ENCODE measurements at places on chromosomes 2 and 18. TPM values are rescaled to one million over a fixed set of nuclear protein-coding genes. Genes with fewer than 3 reads are reported as not detected.

DNA sequence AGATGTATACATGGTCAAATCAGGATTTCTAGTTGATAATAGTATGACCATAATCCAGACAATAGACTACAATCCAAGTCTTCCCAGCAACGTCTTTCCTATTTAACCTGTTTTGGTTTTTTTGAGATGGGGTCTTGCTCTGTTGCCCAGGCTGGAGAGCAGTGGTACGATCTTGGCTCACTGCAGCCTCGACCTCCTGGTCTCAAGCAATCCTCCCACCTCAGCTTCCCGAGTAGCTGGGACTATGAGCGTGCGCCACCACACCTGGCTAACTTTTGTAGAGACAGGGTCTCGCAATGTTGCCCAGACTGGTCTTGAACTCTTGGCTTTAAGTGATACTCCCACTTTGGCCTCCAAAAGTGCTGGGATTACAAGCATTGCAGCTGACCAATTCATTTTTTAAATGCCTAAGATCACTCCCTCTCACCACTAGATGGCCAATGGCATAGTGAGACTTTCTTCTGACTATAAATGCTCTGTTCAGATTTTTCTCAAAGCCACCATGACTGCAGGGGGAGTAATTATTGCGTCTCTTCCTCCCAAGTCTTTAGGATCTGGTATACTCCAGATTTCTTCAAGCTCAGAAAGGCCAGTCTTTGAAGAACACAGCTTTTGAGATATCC is 47.6 kb downstream of the HNRNPLL start:
- H3K4me3 ChIP-seq, result no peak overlapping the region
- DNase-seq, result no peak
- no peaks in the 10 kb centered on the region for H3K36me3 ChIP-seq

DNA sequence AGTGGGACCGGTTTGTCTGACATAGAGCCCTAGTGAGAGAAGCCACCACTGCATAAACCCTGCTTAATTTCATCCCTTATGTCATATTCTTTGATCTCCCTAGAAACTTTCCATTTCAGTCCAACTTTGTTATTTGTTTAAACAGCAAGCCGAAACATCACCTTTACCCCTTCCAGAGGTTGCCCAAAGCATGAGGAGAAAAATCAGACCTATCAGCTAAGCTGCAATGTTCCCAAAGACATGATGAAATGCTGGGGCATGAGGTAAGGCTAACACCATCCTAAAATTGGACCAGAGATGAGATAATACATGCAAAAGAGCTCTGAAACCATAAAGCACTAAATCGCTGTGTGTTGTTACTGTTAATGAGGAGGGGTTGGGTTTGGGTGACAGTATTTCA is 447.9 kb upstream of the ACVR2A start:
- H3K4me1 ChIP-seq, result no peaks in the 10 kb centered on the region
- no peak for DNase-seq
- no peak overlapping the region for H3K27ac ChIP-seq
- H3K36me3 ChIP-seq, result no peaks in the 10 kb centered on the region

GRCh38 chr18:45751766-45752165 is 27.8 kb downstream of the SLC14A1 start:
- no peak for DNase-seq
- H3K4me3 ChIP-seq, result no peak overlapping the region
- no peaks in the 10 kb centered on the region for H3K27me3 ChIP-seq
- H3K27ac ChIP-seq, result no peak overlapping the region
- H3K4me1 ChIP-seq, result no peaks in the 10 kb centered on the region

GRCh38 chr2:199430214-199430613 is 27.5 kb downstream of the SATB2 start:
- no peak for DNase-seq
- no peak overlapping the region for H3K27ac ChIP-seq
- H3K27me3 ChIP-seq, result no peaks in the 10 kb centered on the region
- no peaks in the 10 kb centered on the region for H3K4me1 ChIP-seq
- no peak overlapping the region for H3K4me3 ChIP-seq

DNA sequence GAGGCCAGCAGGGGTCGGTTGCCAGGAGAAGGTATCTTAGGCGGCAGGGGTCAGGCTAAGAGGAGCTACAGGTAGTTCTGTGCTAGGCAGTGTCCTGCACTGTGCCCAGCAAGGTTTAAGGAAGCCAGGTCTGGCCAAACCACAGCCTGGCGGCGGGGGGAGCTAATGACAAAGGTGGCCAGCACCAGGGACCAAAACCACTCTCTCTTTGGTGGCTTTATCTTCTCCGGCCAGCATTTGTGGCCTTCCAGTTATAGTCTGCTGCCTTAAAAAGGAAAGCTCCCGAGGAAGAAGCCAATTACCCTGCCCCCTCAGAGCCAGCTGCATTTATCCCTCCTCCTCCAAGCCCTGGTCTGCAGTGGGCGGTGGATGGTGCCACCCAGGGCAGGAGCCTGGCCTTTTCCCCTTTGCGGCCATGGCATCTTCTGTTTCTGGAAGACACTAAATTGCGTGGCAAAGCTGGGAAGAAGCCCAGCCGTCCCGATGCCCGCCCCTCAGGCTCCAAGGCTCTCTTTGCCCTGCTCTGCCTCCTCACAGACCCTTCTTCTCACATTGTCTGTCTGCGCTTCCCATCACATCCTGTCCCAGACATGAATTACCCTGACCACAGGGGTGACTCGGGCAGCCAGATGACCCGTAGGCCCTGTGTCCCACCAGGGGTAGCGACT is 94.6 kb downstream of the EN1 start:
- H3K4me3 ChIP-seq, result no peak overlapping the region
- H3K36me3 ChIP-seq, result no peaks in the 10 kb centered on the region
- H3K27me3 ChIP-seq, result no peaks in the 10 kb centered on the region
- H3K27ac ChIP-seq, result no peak overlapping the region
- DNase-seq, result peak; percentile 33

GRCh38 chr2:28217042-28217740 is 175.5 kb upstream of the FOSL2 start:
- no peaks in the 10 kb centered on the region for H3K27me3 ChIP-seq
- no peak for DNase-seq
- H3K27ac ChIP-seq, result no peak overlapping the region
- H3K36me3 ChIP-seq, result no peaks in the 10 kb centered on the region
- no peaks in the 10 kb centered on the region for H3K4me1 ChIP-seq
- H3K4me3 ChIP-seq, result no peak overlapping the region

GRCh38 chr2:229087843-229088516 is 183.1 kb downstream of the PID1 start:
- no peak overlapping the region for H3K27ac ChIP-seq
- H3K4me3 ChIP-seq, result no peak overlapping the region
- peaks cover 15% of the 10 kb centered on the region for H3K4me1 ChIP-seq
- H3K27me3 ChIP-seq, result no peaks in the 10 kb centered on the region

DNA sequence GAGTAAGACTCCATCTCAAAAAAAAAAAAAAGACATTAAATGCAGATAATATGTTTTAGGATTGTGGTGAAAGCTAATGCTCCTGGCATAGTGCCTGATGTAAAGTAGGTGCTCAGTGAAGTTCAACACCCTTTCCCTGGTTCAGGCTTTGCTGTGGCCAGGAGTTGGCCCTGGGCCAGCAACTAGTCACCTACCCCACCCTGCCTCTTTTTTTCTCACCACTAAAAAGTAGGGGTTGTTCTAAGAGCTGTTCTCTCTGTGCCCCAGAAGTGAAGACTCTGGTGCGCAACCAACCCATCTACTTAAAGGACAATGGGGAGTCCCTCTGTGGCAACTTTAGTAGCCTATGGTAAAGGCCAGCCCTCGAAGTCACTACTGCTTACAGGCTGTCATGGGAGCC is 75.9 kb downstream of the DNMT3A start:
- H3K27ac ChIP-seq, result no peak overlapping the region
- DNase-seq, result peak; percentile 28
- peaks cover 3% of the 10 kb centered on the region for H3K36me3 ChIP-seq

GRCh38 chr2:28604284-28604843 is 108.5 kb downstream of the PLB1 start:
- H3K27ac ChIP-seq, result peak overlapping the region; percentile 84
- H3K4me3 ChIP-seq, result no peak overlapping the region
- DNase-seq, result no peak
- H3K36me3 ChIP-seq, result no peaks in the 10 kb centered on the region
- H3K27me3 ChIP-seq, result no peaks in the 10 kb centered on the region

GRCh38 chr2:150812664-150813367 is 325.3 kb upstream of the RND3 start:
- H3K36me3 ChIP-seq, result no peaks in the 10 kb centered on the region
- no peaks in the 10 kb centered on the region for H3K4me1 ChIP-seq
- H3K4me3 ChIP-seq, result no peak overlapping the region
- no peak for DNase-seq
- no peaks in the 10 kb centered on the region for H3K27me3 ChIP-seq

DNA sequence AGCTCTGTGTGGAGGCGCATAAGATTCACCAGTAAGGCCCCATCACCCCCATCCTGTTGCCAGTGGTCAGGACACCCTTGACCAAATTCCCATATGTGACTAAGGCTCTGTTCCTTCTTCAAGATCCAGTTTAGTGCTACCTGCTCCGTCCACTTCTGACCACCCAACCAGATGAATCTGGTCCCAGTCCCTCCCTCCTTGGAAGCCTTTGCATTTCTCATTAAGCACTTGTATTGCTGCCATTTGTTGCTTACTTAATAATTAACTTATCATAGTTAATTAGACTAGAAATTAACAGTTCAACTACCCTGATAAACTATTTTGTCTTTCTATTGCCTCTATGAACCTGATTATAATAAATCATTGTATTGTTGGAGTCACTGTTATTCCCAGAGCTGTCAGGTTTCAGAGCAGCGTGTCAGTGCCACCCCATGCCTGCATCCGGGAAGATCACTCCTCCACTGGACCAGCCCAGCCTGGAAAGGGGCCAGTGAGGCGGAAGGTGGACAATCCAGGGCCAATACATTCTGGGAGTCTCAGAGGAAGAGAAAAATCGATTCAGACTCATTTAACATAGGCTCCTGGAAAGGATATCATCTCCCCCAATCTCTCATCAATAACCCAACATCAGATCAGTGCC is 9.5 kb upstream of the NAT8 start:
- H3K4me1 ChIP-seq, result no peaks in the 10 kb centered on the region
- H3K36me3 ChIP-seq, result no peaks in the 10 kb centered on the region
- H3K27ac ChIP-seq, result no peak overlapping the region
- no peaks in the 10 kb centered on the region for H3K27me3 ChIP-seq

DNA sequence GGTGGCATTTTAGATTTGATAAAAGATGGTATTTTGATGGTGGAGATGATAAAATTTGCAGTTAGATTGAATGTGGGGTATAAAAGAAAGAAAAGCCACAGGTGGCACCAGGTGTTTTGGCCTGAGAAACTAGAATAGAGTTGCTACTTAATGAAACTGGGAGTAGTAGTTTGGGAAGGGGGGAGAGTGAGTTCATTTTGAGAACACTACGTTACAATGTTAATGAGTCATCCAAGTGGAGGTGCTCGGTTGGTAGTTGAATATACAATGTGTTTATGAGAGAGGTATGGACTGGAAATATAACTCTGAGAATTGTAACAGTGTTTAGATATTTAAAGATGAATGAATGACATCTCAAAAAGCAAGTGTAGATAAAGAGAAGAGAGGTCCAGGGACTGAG is 26.4 kb downstream of the EPG5 start:
- peaks cover 47% of the 10 kb centered on the region for H3K36me3 ChIP-seq
- H3K27me3 ChIP-seq, result no peaks in the 10 kb centered on the region
- H3K27ac ChIP-seq, result no peak overlapping the region

DNA sequence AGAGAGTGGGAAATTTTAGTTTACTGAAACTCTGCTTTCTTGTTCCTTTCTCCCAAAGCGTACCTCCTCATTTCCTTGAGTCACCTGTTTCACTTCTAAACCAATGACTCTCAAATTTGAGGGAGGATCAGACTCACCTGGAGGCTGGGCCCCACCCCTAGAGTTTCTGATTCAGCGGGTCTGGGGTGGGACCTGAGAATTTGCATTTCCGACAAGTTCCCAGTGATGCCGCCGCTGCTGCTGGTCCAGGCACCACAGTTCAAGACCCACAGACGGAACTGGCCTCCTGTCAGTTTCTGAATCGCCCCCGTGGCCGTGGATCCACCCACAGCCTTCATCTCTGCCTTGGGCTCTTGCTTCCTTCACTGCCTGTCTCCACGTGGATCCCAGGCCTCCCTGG is 44.9 kb upstream of the PELI1 start:
- no peak overlapping the region for H3K4me3 ChIP-seq
- peaks cover 10% of the 10 kb centered on the region for H3K4me1 ChIP-seq
- no peaks in the 10 kb centered on the region for H3K27me3 ChIP-seq
- no peaks in the 10 kb centered on the region for H3K36me3 ChIP-seq
- DNase-seq, result no peak

GRCh38 chr2:69380072-69380917 is 6.7 kb downstream of the GFPT1 start:
- no peaks in the 10 kb centered on the region for H3K27me3 ChIP-seq
- no peak overlapping the region for H3K27ac ChIP-seq
- no peak overlapping the region for H3K4me3 ChIP-seq
- H3K4me1 ChIP-seq, result peaks cover 28% of the 10 kb centered on the region

DNA sequence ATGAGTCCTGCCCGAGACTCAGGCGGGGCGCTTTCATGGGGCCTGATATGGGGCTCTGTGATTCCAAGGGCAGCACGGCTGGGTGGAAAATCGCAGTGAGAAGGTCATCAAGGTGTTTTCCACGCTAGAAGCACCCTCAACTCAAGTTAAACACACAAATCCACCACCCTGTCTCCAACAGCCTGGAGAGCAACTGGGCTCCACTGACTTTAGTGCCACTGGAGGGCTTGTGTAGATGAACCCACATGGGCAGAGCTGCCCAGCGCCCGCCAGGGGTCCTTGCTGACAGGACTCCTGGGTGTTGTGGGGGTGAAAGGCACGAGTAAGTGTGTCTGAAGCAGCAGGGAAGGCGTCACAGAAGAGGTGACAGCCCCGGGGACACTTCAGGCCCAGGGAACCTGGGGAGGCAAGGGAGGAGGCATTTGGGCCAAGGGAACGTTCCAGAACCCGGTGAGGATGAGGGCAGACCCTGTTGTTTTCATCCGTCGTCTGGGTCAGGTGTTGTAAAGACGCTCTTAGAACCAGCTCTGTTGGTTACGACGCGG is 51.8 kb upstream of the CTDP1 start:
- no peak for DNase-seq
- no peak overlapping the region for H3K27ac ChIP-seq
- no peaks in the 10 kb centered on the region for H3K36me3 ChIP-seq
- no peak overlapping the region for H3K4me3 ChIP-seq
- no peaks in the 10 kb centered on the region for H3K4me1 ChIP-seq

DNA sequence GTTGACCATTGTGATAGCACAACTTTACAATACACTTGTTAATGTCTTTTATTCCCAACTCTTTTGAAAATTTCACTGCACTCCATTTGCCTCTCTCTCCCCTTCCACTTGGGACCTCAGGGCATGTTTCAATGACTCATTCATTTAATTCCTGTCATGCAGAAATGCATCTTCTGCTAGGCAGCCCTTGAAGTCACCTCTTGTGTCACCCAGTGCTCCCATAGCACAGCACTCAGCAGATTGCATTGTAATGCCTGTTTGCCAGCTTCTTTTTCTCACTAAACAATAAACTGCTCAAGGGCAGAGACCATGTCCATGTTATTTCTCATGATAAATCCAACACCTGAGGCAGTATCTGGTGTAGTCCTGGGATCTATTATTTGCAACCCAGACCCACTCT is 85.9 kb upstream of the ACSL3 start:
- no peak for DNase-seq
- no peaks in the 10 kb centered on the region for H3K36me3 ChIP-seq
- no peaks in the 10 kb centered on the region for H3K27me3 ChIP-seq
- no peak overlapping the region for H3K27ac ChIP-seq
- H3K4me3 ChIP-seq, result no peak overlapping the region

Gene DPP4
- 18.9 TPM for total RNA-seq

Gene MGAT4A
- total RNA-seq, result 58.8 TPM

Gene TRMT61B
- 7.9 TPM for total RNA-seq
